Amniotic stem cell (primary cell): ENCODE measurements at places on chromosomes 3 and 15.

- DNase-seq = no peak
Observed at GRCh38 chr3:42229266-42229941, 36.6 kb downstream of the CCK start.

- no peak for DNase-seq
Observed at GRCh38 chr3:112136046-112136445, 3.0 kb upstream of the GCSAM start.

GRCh38 chr3:39241561-39241960 is 38.3 kb downstream of the CX3CR1 start:
- no peak for DNase-seq

DNA sequence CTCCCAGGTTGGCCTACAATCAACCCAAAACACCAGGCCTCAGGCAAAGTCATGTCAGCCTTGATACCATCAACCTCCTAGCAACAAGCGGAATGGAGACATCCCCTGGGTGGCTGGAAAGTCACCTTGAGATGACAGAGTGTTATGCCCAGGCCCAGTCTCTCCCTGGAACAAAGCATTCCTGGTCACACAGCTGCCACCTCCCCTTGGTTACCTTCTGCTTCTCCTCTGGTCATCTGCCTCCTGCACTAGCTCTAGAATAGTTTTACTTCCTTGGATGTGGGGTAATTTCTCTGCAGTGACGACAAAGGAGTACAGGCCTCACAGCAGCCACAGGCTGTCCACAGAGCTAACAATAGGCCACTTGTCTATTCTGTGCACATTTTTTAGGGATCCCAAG is 114.9 kb downstream of the RFTN1 start:
- no peak for DNase-seq

GRCh38 chr3:13303410-13303809 is 116.7 kb downstream of the NUP210 start:
- DNase-seq = no peak

DNA sequence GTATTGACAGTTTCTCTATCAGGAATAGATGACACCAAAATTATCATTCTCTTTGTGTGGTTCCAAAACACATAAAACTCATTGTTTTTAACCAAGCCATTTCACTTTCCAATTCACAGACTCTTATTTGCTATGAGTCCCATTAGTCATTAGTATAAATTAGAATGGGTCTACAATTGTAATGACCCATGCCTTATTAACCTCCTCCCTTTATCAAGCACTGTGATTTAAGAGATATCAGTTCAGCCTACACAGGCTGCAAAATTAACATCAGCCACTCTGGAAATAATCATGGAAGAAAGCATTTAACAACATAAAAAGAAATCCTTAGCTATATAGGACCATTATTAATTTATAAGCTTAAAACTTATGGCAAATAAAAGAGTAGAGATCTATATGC is 440.6 kb downstream of the GBE1 start:
- DNase-seq = no peak

DNA sequence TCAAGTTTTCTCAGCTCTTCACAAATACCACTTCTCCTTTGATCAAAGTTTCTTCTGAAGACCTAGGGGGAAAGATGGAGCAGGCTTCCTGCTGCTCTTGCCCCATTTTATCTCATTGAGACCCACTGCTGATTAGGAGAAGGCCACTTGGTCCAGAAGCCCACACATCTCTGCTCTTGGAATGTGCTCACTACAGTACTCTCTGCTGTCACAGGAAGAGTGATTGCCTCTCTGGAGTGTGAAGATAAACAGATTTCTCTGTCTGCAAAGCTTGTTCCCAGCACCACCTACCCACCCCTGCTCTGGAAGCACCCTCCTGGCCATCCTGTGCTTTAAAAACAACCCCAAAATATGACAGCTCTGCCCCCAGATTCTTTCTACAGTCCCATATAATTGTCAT is 41.3 kb upstream of the PRTG start:
- no peak for DNase-seq

DNA sequence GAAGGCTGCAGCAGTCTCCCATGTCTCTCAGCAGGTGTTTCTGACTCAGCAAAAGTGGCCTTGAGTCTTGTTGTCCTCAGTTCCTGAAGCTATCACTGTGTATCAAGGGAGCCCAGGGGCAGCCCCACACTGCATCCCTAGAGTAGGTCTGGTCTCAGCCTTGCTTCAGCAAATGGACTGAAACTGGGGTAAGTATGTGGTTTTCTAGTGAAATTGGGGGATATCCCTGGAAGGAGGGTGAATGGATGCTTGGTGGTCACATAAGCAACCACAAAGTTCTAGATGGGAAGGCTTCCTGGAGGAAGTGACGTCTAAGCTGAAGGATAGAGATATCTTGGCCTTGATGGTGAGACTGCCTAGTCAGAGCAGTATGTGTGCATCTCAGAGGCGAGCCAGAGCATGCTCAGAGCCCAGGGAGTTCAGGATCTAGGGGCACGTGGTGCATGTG is 38.4 kb downstream of the TMEM158 start:
- DNase-seq = no peak

- no peak for DNase-seq
Observed at GRCh38 chr15:72369964-72370363, 5.8 kb downstream of the HEXA start.

GRCh38 chr3:69582044-69582443 is 157.2 kb upstream of the MITF start:
- no peak for DNase-seq

DNA sequence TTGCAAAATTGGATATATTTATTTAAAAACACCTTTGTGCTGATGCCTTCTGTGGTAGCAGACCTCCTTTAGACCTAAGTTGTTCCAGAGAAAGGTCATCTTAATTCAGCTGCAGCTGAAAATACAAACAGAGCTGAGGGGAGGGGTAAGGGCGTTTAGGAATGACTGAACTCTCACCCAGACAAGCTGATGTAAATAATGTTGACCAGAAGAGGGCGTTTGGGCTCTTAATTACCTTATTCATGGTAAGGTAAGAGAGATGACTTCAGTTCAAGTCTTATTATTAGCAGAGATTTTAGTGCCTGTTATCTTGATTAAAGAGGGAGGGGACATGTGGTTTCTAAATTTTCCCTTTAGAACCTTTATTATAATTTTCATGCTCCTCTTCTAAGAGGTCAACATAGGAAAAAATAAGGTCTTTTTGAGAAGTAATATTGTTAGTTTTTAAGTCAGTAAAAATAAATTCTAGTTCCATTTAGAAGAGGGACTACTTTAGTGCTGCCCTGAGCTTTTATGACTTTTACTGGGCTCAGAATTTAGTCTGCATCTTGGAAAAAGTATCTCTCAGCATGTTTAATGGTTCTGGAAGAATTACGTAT is 46.3 kb downstream of the GPR171 start:
- no peak for DNase-seq

DNA sequence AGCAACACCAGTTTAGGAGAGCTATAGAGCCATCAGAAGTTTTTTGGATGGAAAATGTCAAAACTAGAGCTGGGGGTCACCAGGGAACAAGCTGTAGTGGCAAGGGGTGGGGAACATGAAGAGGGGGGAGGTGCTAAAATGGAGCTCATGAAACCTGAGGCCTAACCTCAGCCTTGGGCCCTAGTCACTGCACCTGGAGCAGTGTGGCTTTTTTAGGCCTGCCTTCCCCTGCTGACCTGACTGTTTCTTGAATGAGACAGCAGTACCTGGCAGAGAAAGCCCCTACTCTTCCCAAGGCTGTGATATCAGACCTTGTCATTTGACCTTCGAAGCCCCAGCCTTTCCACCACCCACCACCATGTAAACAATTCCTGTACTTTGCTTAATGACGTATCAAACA is 383.5 kb downstream of the EPHB1 start:
- no peak for DNase-seq

DNA sequence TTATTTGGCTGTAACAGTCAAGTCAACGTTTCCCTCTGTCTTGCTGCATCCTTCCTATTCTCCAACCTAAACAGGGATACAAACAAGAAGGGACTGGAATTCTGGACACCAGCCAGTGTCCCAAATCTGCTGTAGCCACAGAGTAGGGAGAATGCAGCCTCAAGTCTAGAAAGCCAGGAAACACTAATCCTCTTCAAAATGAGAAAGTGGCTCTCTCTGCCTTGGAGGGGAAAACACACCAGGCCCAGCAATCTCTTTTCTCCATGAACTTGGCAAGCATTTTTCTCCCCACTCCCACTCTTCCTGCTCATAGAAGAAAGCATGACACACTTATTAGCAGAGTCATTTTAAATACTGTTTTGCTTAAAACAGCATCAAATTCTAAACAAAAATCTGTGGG is 781.7 kb downstream of the SQOR start:
- no peak for DNase-seq

- DNase-seq = peak; percentile 45
Observed at GRCh38 chr15:72358650-72359171, 17.1 kb downstream of the HEXA start.

DNA sequence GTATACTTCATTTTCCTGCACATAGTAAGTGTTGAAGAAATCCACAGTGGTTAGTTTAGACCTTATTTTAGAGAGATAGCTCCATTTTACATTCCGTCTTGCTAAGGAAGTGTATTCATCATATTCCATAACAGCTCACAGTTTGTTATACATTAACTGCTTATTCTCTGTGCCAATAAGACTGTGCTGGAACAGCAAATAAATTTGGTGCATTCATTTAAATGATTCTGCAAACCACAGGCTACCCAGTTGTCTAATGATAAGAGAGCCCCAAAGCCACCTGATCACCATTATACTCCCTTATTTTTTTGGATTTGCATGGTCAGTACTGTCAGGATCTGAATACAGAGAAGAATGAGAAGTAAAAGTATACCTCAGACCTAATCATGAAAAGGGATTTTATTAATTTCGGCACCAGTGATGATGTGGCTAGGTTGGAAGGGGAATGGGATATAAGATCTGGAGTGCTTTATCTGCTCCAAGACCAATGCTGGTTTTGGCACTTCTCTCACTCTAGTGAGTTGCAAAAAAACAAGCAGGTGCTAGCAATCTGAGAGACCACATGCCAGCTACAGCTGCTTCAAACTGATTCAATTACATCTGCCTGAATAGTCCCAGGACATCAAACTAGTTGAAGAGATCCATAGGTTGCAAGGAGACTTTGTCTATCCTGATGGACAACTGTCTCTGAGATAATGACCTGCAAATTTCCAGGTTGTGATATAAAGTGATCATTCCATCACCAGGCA is 254.8 kb downstream of the ZBTB20 start:
- no peak for DNase-seq

GRCh38 chr3:78879295-78879860 is 888.4 kb downstream of the ROBO1 start:
- DNase-seq = no peak

GRCh38 chr3:18345015-18345367 is 80.1 kb downstream of the SATB1 start:
- DNase-seq = no peak

GRCh38 chr3:70829092-70829491 is 516.7 kb upstream of the MDFIC2 start:
- DNase-seq = no peak

- DNase-seq = no peak
Observed at GRCh38 chr3:66506154-66506553, 5.3 kb upstream of the LRIG1 start.

- DNase-seq = no peak
Observed at GRCh38 chr15:78325092-78325843, 14.9 kb upstream of the CRABP1 start.

DNA sequence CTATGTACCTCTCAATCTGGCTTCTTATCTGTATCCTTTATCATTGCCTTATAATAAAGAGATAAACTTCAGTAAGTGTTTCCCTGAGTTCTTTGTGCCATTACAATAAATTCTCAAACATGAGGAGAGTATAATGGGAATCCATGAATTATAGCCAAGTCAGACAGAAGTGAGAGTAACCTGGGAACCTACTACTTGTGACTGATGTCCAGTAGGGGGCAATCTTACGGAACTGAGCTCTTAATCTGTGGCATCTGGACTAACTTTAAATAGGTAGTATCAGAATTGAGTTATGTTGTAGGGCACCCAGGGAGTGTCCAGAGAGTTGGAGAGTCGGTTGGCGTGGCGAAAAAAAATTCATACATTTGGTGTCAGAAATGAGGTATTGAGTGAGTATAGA is 542.6 kb downstream of the ZBBX start:
- DNase-seq = no peak

DNA sequence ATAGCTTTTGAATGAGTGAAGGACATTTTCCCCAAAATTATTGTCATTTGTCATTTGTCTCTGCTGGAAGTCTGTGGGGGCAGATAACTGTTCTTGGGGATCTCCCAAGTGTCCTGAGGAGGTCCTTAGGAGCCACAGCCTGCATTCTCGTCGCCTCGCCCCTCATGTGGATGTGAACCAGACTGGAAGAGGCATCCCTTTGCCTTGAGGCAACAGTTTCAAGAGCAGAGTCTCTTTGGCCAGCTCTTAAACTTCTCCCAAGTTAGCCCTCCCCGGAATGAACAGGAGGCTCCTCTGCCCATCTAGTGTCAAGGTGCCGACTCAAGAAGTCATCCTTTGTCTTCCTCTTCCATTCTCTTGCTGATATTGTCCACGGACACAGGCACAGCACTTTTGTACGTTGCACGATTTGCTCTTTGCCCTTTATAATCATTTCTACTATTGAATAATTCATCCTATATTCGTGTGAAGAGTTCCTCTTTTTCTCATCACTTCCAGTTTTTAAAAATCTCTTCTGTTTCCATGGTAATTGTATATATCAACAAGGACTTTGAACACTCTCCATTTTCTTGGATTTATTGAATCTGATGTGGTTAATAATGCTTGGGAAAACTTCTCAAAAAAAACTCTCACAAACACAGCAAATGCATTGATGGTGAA is 40.8 kb upstream of the CD47 start:
- DNase-seq = no peak

GRCh38 chr3:117047951-117048705 is 338.5 kb downstream of the TUSC7 start:
- no peak for DNase-seq

DNA sequence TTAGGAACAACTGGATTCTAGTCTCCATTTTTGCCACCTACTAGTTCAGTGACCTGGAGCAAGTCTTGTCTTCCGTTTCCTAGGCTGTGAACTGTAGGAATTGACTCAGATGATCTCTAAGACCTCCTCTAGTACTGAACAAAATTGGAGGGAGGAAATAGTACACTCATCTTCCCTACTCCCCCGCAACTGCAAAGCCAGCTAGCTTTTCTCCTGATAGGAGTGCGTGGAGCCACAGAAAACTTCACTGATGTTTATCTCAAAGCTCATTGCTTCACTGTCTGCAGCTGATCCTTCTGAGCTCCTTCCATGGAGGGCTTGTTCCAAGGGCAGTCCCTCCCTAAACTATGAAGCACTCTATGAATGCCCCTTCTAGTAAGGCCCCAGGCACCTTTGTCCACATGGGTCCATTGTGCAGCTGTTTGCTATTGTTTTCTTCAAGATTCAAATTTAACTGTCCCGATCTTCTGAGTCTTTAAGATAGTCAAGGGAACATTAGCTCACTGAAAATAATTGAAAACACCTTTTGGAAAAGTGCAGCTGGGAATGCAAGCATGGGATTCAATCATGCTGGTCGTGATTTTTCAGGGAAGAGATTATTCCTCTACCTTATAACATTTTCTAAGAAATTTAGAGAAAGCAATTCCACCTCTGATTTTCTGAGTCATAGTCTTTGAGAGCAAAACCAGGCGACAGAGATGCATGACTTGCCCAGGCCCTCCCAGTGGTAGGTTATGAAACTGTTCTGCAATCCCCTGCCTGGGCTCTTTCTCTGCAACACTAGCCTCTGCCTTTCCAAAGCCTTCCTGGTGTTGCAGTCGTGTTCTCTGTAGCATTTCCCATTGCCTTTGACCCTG is 24.3 kb downstream of the FILIP1L start:
- DNase-seq = peak; percentile 53

GRCh38 chr3:127691489-127691888 is 18.7 kb downstream of the ABTB1 start:
- no peak for DNase-seq

GRCh38 chr15:76064375-76064774 is 4.6 kb downstream of the TMEM266 start:
- DNase-seq = no peak

- no peak for DNase-seq
Observed at GRCh38 chr3:151708868-151709267, 24.9 kb upstream of the AADACL2 start.
